ENCODE measurements at places on chromosomes 4 and X. TPM values are rescaled to one million over a fixed set of nuclear protein-coding genes. Genes with fewer than 3 reads are reported as not detected.

GRCh38 chr4:184653650-184654049 is 4.1 kb downstream of the PRIMPOL start:
- no peak for DNase-seq

- no peak for DNase-seq
These were observed 2393.9 kb downstream of the ARAP2 start for GRCh38 chr4:33850371-33850902.

- DNase-seq: no peak
These were observed 23.6 kb upstream of the RASGEF1B start for GRCh38 chr4:81495345-81495744.

DNA sequence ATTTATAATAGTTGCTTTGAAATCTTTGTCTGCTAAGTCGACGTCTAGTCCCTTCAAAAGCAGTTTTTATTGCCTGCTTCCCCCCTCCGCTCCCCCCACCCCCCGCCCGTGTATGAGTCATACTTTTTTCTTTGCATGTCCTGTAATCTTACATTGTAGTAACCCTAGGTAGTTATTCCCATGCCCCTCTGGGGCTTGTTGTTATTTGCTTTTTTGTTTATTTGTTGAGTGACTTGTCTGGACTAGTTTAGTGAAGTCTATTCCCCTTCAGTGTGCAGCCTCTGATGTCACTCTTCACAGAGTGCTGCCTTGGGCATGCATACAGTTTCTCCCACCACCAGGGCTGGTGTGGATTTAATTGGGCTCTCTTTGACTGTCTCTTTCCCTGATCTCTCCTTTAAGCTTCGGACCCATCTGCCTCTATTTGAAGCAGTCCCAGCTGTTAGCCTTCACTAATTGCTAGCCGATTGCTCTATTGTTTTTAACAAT is 86.2 kb downstream of the PPEF1 start:
- DNase-seq: no peak

- DNase-seq: no peak
These were observed 83.6 kb downstream of the STAG2 start for GRCh38 chrX:124045109-124045508.

GRCh38 chrX:10619425-10620046 is 849 bp downstream of the MID1 start:
- no peak for DNase-seq

DNA sequence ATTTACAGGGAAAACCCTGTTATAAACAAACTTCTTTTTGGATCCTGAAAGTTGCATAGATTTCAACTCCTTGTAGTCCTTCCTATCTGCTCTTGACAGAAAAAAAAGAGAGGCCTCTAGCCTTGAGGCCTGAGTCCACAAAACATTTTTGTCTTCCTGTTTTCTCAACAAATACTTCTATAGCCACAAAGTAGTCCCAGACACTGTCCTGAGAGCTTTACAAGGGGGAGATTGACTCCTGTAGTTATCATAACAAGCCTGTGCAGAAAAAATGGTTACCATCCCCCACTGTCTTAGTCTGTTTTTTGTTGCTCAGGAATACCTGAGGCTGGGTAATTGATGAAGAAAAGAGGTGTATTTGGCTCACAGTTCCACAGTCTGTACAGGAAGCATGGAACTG is 35.2 kb downstream of the PCDH7 start:
- DNase-seq: no peak

- DNase-seq: no peak
These were observed 30.4 kb downstream of the STOX2 start for GRCh38 chr4:183935355-183936005.

DNA sequence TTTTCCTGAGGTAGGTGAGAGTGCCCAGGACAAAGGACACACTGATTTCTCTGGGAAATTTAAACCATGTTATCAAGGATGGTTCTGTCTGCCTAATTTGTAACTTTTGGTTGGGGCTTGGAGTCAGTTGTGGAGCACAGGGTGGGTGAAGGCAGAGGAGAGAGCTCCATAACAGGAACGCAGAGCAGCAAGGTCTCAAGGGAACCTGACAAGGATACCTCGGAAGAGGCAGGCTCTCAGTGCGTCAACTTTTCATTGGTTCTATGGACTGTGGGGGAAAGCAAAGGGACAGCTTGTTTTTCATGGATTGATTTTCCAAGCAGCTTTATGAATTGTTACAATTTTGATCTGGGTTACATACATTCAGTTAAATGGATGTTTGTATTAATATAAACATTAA is 110.4 kb downstream of the SLIT2 start:
- DNase-seq: no peak

GRCh38 chr4:139833151-139833910 is 167.7 kb downstream of the MGST2 start:
- no peak for DNase-seq

DNA sequence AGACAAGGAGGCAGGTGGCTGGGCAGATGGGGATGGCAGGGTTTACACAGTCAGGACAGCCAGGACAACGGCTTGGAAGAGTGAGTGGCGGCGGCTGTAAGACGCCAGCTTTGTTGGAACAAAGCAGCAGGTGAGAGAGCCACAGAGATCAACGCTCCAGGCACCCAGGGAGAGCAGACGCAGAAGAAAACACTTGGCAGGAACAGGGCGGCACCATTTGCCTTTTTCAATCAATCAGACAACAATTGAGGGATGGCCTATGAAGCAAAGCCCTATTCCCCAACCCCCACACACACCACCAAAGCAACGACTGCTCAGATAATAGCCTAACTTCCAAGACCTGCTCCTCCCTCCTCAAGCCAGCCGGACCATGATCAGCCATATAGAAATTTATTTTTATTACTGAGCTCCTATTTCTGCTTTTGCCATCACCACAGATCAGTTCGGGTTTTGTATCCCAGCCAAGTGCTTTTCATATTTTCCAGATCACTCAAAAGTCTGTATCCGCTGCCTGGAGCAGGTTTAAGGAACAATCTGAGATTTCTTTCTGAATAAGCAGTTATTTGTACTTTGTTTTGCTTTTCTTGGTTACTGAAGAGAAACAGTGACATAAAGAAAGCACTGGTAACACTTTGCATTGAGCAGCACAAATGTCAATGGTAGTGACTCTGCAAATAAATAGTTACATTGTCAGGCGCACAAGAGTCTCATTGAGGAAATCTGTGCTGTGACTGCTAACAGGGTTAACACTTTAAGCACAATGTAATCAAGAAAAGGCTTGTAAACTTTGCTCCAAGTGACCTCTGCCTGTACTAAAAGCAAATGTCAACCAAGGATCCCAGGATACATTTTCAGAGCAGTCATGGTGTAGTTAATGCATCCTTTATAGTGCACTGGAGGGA is 81.8 kb upstream of the RBPJ start:
- no peak for DNase-seq

DNA sequence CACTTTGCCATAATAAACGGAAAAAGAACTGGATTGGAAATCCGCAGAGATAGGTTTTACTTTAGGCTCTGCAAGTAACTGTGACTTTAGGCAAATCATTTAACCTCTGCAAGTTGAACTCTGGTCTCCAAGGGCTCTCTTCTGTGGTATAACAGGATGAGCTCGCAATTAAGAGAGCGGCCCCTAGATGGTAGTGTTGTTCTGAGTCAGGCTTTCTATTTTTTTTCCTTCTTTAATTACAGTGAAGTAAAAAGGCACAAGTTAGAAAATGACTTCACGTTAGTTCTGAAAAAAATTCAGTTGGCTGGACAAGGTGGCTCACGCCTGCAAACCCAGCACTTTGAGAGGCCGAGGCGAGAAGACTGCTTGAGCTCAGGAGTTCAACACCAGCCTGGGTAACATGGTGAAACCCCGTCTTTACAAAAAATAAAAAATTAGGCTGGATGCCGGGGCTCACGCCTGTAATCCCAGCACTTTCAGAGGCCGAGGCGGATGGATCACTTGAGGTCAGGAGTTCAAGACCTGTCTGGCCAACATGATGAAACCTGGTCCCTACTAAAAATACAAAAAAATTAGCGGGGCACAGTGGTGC is 18.0 kb downstream of the RPS3A start:
- DNase-seq: peak; percentile 73

GRCh38 chr4:149370785-149371420 is 444.7 kb downstream of the IQCM start:
- DNase-seq: no peak

GRCh38 chrX:48854898-48855297 is 19.5 kb upstream of the PCSK1N start:
- DNase-seq: peak; percentile 22

DNA sequence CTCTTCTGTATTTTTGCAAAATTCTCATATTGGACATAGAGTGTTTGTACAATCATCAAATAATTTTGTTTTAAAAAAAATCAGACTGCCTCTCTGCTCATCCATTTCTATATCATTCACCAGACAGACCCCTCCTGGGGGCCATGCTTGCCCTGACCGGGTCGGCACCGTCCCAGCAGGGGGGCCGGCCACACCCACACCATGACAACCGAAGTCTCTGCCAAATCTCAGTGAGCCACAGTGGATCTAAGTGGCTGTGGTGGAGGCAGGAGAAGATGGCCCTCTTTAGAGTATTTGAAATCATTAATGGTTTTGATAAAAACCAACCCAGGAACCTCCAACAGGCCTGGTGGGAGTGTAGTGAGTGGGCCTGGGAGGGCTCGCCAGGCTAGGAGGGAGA is 66.9 kb upstream of the ADRA2C start:
- DNase-seq: no peak

- no peak for DNase-seq
These were observed 45.4 kb downstream of the SMARCAD1 start for GRCh38 chr4:94253036-94253435.

GRCh38 chr4:152316969-152317368 is 218.9 kb downstream of the FBXW7 start:
- no peak for DNase-seq

GRCh38 chr4:54165438-54165837 is 63.7 kb upstream of the PDGFRA start:
- DNase-seq: no peak

DNA sequence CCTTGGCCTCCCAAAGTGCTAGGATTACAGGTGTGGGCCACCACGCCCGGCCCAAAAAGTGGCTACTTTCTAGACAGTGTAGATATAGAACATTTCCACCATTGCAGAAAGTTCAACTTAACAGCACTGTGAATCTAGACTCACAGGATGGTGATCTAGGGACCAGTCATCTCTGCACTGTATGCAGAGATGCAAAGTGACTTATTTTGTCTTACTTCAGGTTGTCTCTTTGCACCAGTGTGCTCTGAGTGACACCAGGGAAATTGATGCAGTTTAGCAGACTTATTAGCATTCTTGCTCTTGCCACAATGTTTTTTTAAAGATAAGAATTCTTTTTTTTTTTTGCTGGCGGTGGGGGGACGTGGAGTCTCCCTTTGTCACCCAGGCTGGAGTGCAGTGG is 12.8 kb upstream of the FOXO4 start:
- DNase-seq: no peak

DNA sequence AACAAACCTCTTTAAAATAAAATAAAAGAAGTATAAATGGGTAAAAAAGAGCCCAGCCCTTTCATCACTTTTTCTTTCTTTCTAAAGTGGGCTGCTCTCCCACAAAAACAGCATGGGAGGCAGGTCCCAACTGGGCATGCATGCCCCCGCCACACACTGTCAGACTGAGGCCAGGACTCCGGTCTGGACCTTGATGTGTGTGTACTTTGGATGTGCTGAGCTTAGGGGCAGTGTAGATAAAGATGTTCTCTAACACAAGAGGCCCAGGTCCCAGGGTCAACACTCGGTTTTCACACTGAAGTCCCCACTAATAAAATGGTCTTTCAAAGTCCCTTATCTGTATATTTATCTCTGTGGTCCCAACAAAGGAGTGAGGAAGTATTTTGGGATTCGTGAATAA is 44.4 kb downstream of the ADGRA3 start:
- DNase-seq: no peak

DNA sequence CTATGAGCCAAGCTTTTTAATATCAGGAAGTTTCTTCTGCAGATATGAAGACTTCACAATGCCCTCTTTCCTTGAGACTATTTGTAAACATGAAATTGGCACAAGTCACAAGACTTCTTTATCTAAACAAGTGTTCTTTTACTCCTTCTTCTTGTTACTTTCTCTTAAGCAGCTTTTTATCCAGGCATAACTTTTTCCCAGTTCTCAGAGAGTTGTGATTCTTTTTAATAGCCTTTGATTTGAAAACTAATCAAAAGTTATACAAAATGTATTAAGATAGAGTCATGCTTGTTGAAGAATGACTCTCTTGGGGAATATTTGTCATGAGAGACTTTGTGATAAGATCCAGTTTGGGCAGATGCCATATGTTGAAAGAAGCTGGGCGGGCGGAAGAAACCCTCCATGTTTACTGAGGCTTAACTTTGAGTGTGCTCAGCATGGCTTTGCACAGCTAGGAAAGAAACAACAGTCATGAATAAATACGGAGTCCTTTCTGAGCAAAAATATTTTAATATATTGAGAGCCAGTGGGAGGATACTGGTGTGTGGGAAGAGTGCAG is 39.3 kb downstream of the SYTL5 start:
- DNase-seq: no peak

GRCh38 chr4:20570981-20571715 is 129.1 kb upstream of the PACRGL start:
- DNase-seq: no peak

DNA sequence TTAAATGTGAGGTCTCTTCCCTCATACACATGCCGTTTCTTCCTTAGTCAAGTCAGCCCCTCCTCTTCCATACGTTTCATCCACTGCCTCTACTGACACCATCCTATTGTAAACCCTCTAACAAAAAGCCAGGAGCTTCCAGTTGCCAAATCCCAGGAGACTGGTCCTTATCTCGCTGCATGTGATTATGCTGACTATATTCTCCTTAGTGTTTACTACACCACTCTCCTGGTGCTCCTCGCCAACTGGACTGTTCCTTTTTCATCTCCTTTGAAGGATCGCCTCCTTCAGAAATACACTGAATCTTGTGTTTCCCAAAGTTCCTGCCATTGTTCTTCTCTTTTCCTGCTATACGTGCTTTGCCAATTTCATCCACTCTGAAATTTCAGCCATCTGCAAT is 27.7 kb downstream of the MAML3 start:
- no peak for DNase-seq

The UGT2B7 gene
- total RNA-seq: not detected

The SEPTIN6 gene
- 209 TPM for total RNA-seq

The RTL5 gene
- 0.31 TPM for total RNA-seq

The ART3 gene
- total RNA-seq: not detected

The MAGT1 gene
- 33.7 TPM for total RNA-seq

The PRKG2 gene
- 0.63 TPM for total RNA-seq

The S100G gene
- total RNA-seq: not detected

The RASGEF1B gene
- 6.1 TPM for total RNA-seq

The CLIC2 gene
- total RNA-seq: not detected

The PCDH7 gene
- not detected for total RNA-seq

The DOK7 gene
- total RNA-seq: not detected

The ZCCHC12 gene
- not detected for total RNA-seq

The SASH3 gene
- 117 TPM for total RNA-seq

The METAP1 gene
- 67.1 TPM for total RNA-seq

The MPP1 gene
- total RNA-seq: 22.5 TPM

The YIPF7 gene
- not detected for total RNA-seq

The FGFR3 gene
- total RNA-seq: 0.07 TPM

The MAGEA12 gene
- not detected for total RNA-seq

All from activated CD8-positive, alpha-beta T cell treated with anti-CD3 and anti-CD28 coated beads for 36 hours (primary cell).